ENCODE measurements at places on chromosomes 16 and 17.

DNA sequence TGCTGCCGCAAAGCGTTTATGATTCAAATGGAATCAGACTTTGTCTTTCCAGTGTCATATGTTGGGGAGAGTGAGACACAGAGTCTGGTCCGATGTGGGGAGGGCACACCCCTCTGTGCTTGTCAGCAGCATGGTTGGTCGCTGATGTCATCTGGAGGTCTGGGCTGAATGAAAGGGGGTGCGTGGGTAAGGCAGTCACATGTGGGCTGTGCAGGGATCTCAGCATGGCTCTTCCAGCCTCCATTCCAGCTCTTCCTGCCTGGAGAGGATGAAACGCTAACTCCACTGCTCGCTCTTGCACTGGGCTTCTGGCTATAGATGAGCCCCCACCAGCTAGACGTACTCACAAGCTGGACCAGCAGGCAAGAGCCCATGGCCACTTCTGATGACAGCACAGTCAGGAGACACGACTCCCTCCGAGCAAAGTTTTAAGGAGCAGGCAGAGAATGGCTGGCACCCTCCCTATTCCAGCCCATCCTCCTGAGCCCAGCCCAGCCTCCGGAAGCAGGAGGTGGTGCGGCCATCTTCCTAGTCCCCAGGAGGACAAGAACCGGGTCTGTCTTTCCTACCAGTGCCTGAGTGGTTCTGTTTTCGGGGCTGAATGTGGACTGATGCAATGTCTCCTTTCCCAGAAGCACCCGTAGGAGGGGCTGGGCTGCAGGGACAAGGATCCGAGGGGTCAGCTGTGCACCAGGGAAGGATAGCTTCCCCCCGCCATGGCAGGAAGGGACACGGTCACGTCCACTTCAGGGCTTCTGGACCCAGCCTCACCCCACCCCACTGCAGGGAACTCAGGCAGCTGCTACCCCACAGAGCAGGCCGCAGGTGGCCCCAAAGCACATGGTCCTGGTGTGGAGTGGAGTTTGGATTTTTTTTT, 41.5 kb upstream of the CBFA2T3 start:
- no peak for DNase-seq

DNA sequence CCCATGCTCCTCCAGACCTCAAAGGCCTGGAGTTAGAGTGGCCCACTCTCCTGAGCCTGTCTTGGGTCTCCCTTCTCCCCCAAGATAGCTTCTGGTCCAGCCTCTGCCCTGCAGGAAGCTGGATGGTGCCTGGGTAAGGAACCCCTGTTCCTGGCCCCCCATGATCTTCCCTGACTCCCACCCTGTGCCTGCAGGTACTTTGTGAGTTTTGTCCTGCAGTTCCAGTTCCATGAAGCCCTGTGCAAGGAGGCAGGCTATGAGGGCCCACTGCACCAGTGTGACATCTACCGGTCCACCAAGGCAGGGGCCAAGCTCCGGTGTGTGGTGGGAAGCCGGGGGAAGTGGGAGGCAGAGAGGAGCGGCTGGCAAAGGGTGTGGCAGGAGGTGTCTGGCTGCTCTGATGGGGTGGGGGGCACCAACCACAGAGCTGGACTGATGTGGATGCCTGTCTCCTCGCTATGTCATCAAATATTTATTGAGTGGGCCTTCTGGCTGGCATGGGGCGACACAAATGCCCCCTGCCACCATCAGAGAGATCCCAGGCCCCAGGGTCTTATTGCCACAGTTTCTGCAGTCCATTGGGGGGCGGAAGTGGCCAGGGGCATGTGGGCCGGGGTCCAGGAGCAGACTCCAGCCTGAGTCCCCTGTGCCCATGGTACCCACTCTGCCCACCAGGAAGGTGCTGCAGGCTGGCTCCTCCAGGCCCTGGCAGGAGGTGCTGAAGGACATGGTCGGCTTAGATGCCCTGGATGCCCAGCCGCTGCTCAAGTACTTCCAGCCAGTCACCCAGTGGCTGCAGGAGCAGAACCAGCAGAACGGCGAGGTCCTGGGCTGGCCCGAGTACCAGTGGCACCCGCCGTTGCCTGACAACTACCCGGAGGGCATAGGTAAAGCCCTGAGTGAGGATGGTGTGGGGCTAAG, 7.1 kb downstream of the ACE start:
- DNase-seq, result no peak

GRCh38 chr16:74607962-74608356, 1.0 kb upstream of the GLG1 start:
- no peak for DNase-seq

GRCh38 chr16:11417487-11417886, 72.2 kb downstream of the RMI2 start:
- no peak for DNase-seq

GRCh38 chr17:71703701-71704100, 417.1 kb upstream of the SOX9 start:
- DNase-seq, result no peak

DNA sequence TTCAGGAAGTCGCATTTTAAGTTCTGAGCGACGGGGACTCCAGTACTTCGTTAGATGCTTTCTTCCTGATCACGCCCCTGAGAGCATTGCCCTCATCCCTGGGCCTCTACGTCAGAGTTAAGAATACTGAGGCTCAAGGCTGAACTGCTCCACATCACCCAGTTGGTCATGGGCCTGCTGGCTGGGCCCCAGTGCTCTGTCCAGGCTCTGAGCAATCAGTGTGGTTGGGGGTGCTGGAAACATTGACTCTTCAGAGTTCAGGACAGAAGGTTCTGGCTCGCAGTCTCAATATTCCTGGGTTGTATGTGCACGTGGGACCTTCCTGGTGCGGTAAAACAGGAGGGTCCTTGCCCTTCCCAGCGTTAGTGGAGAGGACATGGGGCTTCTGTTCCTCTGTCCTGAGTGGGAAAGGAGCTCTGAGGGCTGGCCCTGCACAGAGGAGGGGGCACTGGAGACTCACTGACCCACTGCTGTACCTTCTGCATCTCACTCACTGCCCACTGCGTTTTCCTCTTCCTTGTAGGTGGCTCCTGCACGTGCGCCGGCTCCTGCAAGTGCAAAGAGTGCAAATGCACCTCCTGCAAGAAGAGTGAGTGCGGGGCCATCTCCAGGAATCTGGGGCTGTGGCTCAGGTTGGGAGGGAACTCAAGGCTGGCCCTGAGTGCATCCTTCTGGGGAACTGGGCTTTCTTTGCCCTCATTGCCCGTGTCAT, 518 bp downstream of the MT1E start:
- no peak for DNase-seq

DNA sequence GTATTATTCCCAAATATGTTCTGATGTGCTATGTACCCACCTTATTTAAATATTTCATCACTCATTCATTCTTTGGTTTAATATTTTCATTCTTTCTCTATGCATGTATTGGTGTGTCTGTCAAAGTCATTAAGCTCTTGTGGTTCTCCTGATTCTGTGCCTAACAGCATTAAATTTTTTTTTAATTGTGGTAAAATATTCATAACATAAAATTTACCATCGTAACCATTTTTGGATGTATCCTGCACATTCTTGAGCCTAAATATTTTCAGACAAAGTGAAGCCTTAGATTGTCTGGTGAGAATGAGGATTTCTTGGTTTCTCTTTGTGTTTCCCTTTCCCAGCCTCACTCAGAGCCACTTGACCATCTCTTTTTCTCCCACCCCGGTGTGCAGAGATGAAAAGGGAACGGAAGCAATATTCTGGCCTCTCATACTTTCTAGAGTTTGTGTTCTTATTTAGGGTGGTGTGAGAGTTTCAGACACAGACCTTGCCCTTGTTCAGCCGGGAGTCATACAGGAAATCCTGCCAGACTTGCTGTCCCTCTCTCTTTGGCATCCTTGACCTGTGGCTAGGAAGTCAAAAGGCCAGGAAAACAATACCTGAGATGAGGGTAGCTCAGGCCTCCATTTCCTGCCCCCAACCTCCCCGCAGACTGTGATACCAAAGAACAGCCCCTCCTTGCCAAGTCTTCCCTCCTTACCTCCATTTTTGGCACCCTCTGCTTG, 4.9 kb downstream of the CCL5 start:
- DNase-seq, result no peak

DNA sequence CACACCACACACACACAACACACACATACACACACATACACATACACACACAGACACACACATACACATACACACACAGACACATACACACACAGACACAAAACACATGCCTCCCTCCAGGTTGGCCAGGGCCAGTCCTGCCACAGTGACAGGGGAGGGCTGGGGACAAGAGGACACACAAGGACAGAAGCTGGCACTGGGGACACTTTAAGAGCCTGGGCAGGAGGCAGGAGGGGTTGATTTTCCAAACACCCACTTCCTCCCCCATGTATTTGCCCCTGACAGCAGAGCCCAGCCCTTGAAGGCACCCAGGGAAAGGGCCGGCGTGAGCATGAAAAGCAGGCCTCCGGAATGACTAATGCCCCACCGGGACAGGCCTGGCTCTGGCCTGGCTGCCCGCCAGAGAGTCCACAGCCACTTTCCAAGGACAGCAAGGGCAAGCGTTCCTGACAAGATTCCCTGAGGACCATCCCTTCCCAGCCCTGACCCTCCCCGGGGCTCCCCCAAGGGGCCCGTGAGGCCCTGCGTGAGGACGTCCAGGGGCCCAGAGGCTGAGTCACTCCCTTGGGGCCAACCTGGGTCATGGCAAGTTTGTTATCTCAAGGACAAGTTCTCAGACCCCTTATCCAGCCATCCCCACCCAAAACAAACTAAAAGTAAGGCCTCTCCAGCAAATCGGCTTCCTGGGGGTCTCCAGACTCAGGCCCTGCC, 235.6 kb downstream of the ZNF423 start:
- DNase-seq, result no peak

DNA sequence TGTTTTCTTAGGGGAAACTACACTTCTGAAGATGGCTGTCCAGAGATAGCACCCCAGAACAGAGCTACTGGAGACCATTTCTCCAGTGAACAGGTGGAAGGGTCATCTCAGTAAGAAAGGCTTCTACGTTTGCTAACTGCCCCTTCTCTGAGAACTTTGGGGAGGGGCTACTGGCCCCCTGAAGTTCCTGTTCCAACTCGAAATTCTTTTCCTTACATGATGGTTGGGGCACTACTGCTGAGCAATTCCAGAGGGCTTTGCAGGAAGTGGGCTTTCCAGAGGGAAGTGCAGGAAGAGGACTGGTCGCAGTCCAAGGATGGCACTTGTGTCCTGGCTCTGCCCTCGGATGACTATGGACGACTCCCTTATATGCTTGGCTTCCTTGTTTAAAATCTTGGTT, 31.2 kb downstream of the TOM1L2 start:
- DNase-seq, result no peak

- DNase-seq, result peak; percentile 27
Observed at GRCh38 chr16:49592546-49593423, 219.2 kb downstream of the C16orf78 start.

GRCh38 chr16:66924527-66925321, 611 bp downstream of the RRAD start:
- DNase-seq, result no peak

DNA sequence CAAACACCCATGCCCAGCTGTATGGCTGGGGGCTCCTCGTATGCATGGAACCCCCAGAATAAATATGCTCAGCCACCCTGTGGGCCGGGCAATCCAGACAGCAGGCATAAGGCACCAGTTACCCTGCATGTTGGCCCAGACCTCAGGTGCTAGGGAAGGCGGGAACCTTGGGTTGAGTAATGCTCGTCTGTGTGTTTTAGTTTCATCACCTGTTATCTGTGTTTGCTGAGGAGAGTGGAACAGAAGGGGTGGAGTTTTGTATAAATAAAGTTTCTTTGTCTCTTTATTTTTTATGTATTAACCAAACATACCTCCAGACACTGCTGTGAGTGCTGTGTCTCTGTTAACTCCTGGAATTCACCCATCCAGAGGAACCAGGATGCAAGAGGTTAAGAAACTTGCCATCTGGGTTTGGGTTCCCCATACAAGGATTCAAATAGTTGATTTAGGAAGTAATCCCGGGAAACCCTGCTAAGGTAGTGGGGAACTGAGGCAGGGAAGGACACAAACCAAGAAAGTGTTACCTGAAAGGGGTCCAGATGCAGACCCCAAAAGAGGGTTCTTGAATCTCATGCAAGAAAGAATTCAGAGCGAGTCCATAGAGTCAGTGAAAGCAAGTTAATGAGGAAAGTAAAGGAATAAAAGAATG, 37.4 kb upstream of the IL21R start:
- DNase-seq, result no peak

DNA sequence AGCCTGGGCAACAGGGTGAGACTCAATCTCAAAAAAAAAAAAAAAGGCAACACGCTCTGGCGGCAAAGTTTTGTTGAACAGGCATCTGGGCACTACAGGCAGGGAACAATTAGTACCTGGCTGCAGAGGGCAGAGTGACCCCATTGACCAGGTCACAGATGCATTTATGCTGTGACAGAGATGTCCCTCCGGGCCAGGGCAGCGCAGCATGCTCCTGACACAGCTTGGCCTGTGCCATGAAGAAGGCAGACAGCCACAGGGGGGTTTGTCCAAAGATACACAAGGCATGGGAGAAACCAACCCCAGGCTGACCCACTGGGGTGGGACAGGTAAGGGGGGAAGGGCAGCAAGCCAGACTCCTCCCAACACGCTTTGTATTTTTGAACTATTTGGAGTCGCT, 7.7 kb upstream of the SRRM2 start:
- no peak for DNase-seq

GRCh38 chr17:82388223-82388921, 16.8 kb downstream of the UTS2R start:
- no peak for DNase-seq

DNA sequence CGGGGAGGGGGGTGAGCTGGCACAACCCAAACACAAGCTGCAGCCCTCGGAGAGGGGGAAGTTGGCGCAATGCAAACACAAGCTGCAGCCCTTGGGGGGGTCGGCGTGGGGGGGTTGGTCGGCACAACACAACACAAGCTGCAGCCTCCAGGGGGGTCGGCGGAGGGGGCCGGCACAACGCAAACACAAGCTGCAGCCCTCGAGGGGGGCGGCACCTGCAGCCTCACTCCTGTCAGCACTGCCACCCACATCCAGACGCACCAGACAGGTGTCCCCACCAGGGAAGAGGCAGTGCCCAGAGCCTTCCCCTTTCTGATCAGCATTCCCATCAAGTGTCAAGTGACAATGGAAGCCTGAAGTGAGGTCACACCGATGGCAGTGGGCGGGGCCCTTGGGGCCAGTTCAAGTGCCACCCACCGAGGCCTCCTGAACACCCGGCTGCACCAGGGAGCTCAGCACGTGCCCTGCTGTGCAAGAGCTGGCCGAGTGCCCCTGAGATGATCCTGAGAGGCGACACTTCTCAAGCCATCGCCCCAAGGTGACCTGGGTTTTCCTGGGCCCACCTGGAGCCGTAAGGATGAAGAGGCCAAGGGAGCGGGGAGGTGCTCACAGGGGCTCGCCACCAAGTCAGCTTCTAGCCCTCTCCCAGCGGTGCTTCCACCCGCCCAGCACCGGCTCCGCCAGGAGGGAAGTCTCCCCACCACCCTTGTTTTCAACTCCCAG, 59.3 kb downstream of the KLHDC4 start:
- no peak for DNase-seq

- no peak for DNase-seq
Observed at GRCh38 chr17:21034340-21035235, 8.2 kb downstream of the USP22 start.

GRCh38 chr16:89257757-89258465, 40.4 kb downstream of the ZNF778 start:
- no peak for DNase-seq

- DNase-seq, result no peak
Observed at GRCh38 chr16:60318486-60318885, 1584.4 kb upstream of the GOT2 start.

Measured in Kasumi-1 (cell line).